Pericardium fibroblast (primary cell): ENCODE measurements at places on chromosomes 7 and 10. TPM values are rescaled to one million over a fixed set of nuclear protein-coding genes. Genes with fewer than 3 reads are reported as not detected.

The NRCAM gene
- 12.3 and 31.8 TPM in 2 replicates for total RNA-seq

The CALHM1 gene
- not detected in 2 replicates for total RNA-seq

The ABCB1 gene
- not detected in 2 replicates for total RNA-seq

The ARHGEF5 gene
- total RNA-seq: 5.1 and 8.3 TPM in 2 replicates

The GPR26 gene
- total RNA-seq: not detected in 2 replicates

The HOXA6 gene
- 0.26 and 0.35 TPM in 2 replicates for total RNA-seq

The GIMAP5 gene
- not detected in 2 replicates for total RNA-seq

The POMZP3 gene
- total RNA-seq: 0.43 and 4.3 TPM in 2 replicates

The WNT8B gene
- total RNA-seq: not detected in 2 replicates

The SPDYE2B gene
- total RNA-seq: not detected in 2 replicates

The RAPGEF5 gene
- 0.85 and 4.8 TPM in 2 replicates for total RNA-seq

The GPRIN2 gene
- total RNA-seq: 0.58 TPM in 1 of 2 replicates, not detected in the other

The HOXA10 gene
- total RNA-seq: 2.3 TPM in 1 of 2 replicates, not detected in the other

The ZNF488 gene
- under 0.01 and 0.47 TPM in 2 replicates for total RNA-seq

The TUBAL3 gene
- not detected in 2 replicates for total RNA-seq

The BCCIP gene
- total RNA-seq: 33.0 and 35.9 TPM in 2 replicates

The TYSND1 gene
- total RNA-seq: 10.4 and 12.4 TPM in 2 replicates

The LIPK gene
- total RNA-seq: not detected in 2 replicates

The MARCHF5 gene
- 7.0 and 15.2 TPM in 2 replicates for total RNA-seq

The CYP3A7 gene
- total RNA-seq: 1.0 TPM in 1 of 2 replicates, not detected in the other

The C7orf57 gene
- total RNA-seq: not detected in 2 replicates

The VAX1 gene
- total RNA-seq: not detected in 2 replicates

The FAM185A gene
- 2.3 and 4.0 TPM in 2 replicates for total RNA-seq

The CTAGE4 gene
- total RNA-seq: 0.09 and 0.82 TPM in 2 replicates

The DDC gene
- not detected in 2 replicates for total RNA-seq

The CLEC5A gene
- total RNA-seq: not detected in 2 replicates

The MEOX2 gene
- 10.3 and 17.0 TPM in 2 replicates for total RNA-seq

The GHRHR gene
- total RNA-seq: not detected in 2 replicates

The COL13A1 gene
- 3.3 and 4.9 TPM in 2 replicates for total RNA-seq

The AKR1C4 gene
- total RNA-seq: not detected in 2 replicates

The MEST gene
- total RNA-seq: 390 and 450 TPM in 2 replicates

The ZFAND2A gene
- total RNA-seq: 9.0 and 12.8 TPM in 2 replicates

The ASB10 gene
- not detected in 2 replicates for total RNA-seq

The NPC1L1 gene
- not detected in 2 replicates for total RNA-seq

The ENO4 gene
- total RNA-seq: 0.17 TPM in 1 of 2 replicates, not detected in the other

The OTUD1 gene
- 4.8 and 7.2 TPM in 2 replicates for total RNA-seq
